Astrocyte of the cerebellum (primary cell): ENCODE measurements at places on chromosomes 12 and 14.

DNA sequence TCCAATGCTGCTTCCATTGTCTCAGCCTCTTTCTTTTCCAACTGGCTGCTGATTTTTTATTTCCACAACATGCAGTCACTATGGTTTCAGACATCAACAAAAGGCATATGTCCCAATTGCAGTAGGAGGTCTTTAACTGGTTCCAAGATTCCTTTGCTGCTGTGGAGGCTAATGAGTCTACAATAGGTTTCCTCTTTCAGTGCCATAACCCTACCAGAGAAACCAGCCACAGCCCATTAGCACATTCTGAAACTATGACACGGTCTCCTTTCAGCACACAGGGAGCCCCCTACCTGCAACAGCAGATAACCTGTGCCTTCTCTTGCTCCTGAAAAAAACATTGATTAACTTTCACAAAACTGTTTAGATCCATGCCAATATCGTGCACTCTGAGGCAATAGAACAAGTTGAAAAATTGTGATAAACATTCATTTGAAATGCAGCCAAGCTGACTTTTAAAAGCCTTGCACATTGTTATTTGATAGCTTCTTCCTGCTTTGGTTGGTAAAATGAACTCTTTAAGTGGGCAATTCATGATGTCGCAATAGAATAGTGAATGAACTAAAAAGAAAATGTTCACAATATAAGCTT is 32.4 kb downstream of the PLEKHG7 start:
- DNase-seq, result peak; percentile 98

DNA sequence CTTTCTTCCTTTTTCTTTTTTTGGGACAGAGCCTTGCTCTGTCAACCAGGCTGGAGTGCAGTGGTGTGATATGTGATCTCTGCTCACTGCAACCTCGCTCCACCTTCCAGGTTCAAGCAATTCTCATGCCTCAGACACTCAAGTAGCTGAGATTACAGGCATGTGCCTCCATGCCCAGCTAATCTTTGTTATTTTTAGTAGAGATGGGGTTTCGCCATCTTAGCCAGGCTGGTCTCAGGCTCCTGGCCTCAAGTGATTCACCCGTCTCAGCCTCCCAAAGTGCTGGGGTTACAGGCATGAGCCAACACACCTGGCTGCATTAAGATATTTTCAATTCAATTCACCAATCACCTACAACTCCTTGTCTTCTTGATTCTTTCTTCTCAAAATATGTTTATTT is 1046.5 kb downstream of the GALC start:
- no peak for DNase-seq

DNA sequence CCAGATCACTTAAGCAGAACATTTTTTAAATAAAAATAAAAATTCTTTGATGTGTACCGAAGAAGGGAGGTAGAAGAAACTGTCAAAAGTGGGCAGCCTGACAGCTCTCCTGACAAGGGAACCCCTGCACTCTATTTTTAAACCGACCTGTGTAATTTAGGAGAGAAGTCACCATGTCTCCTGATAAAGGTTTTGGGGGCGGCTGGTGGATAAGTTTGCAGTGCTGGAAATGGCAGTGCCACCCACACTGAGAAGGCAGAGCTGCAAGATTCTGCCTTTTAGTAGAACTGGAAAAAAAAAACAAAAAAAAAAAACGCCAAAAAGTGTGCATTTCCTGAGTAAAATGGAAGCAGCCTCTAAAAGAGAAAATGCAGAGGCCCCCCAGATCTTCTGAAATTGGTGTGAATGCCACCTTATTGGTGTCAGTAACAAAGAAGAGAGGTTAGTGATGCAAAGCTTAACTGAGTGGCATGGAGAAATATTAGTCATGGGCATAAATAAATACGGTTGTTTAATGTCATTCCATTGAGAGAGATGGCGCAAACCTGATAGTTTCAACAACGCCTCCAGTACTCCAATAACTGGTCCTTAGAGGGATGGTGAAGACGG is 24.7 kb downstream of the DUSP6 start:
- no peak for DNase-seq

DNA sequence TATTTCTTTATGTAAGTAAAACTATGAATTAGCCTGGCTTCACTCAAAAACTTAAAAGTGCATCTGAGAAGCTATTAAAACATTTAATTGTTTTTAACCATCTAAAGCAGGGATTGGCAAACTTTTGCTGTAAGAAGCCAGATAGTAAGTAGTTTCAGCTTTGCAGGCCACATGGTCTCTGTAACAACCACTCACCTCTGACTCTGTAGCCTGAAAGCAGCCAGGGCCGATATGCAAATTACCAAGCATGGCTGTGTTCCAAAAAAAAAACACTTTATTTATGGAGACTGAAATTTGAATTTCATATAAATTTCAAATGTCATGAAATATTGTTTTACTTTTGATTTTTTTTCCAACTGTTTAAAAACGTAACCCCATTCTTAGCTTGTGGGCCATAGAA is 95.3 kb downstream of the CIT start:
- DNase-seq, result no peak

GRCh38 chr12:83954071-83954789 is 958.4 kb downstream of the SLC6A15 start:
- no peak for DNase-seq
